ELR (cell line): ENCODE measurements at places on chromosomes 5 and 9.

DNA sequence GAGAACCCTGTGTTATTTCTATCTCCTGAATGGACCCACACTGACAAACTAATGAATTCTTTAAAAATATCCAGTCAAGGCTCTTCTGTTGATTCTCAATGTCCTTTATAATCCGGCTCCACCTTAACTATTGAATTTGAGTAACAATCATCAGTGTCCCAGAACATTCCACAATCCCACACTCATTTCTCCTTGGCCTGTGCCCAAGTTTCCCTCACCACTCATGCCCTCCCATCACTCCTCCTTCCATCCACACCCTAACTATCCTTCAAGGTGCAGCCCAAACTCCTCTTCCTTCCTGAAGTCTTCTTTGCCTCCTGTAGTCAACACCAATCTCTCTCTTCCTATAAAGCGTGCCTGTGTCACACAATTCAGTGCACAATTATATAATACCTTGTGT lies 106.1 kb downstream of the NUDT12 start:
- no peak for DNase-seq

GRCh38 chr9:17521100-17521855 lies 57.6 kb upstream of the SH3GL2 start:
- DNase-seq = no peak

GRCh38 chr5:69528035-69528434 lies 32.0 kb upstream of the GTF2H2C start:
- no peak for DNase-seq

- no peak for DNase-seq
Observed at GRCh38 chr5:38557308-38557710, 863 bp upstream of the LIFR start.

GRCh38 chr5:54658010-54658409 lies 140.5 kb downstream of the SNX18 start:
- peak; percentile 85 for DNase-seq

DNA sequence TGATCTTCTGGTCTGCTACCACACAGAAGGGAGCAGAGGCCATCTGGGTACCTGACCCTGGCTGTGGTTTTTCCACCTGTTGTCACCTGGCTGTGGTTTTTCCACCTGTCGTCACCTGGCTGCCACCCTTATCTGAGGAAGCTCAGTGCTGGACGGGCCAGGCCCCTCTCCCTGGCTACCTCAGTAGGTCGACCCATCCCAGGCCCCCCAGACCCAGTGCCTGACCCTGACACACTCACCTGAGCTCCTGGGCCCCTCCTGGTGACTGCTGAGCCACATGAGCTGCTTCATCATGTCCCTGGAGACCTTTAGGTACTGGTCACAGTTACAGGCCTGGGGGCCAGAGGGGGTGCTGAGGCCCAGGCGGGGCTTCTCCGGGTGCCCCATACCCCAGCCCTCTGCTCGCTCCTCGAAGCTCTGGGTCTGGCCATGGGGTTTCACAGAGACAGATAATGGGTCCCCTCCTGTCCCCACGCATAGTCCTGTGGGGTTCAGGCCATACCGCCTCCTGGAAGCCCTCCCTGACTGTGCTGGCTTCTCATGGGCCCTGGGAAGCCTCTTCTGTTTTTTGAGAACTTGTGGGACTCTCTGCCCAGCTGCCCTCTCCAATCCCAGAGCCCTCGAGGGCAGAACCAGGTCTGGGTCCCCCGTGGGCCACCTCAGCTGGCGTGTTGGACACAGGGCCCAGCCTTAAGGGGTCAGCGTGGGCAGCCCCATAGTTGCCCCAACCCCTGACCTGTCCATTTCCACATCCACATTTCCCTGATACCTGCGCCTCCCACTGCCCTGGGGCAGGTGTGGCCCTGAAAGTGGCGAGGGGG lies 7.5 kb upstream of the NRARP start:
- DNase-seq = no peak

- no peak for DNase-seq
Observed at GRCh38 chr5:59185757-59186385, 603.0 kb downstream of the RAB3C start.

DNA sequence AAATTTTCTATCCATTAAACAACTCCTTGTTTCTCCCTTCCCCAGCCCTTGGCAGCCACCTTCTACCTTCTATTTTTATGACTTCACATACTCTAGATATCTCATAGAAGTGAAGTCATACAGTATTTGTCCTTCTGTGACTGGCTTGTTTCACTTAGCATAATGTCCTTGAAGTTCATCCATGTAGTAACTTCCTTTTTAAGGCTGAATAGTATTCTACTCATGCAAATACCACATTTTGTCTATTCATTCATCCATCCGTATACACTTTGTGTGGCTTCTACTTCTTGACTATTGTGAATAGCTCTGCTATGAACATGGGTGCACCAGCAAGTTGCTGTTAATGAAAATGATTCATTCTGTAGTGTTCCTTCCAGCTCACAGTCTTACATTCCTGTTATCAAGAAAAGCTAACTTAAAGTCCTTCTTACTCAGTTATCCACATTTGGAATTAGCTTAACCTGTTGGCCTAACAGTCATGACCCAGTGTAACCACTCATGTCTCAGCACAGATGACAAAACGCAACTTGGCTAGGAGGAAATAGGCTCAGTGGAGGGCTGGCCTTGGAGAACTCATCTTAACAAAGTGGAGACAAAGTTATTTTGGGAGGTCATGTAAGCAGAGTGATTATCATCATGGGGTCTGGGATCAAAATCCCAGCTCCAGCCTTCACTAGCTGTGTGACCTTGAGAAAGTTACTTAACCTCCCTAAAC lies 129.7 kb upstream of the MAP3K1 start:
- DNase-seq = no peak

GRCh38 chr5:176889321-176890280 lies 9.5 kb downstream of the HK3 start:
- no peak for DNase-seq

DNA sequence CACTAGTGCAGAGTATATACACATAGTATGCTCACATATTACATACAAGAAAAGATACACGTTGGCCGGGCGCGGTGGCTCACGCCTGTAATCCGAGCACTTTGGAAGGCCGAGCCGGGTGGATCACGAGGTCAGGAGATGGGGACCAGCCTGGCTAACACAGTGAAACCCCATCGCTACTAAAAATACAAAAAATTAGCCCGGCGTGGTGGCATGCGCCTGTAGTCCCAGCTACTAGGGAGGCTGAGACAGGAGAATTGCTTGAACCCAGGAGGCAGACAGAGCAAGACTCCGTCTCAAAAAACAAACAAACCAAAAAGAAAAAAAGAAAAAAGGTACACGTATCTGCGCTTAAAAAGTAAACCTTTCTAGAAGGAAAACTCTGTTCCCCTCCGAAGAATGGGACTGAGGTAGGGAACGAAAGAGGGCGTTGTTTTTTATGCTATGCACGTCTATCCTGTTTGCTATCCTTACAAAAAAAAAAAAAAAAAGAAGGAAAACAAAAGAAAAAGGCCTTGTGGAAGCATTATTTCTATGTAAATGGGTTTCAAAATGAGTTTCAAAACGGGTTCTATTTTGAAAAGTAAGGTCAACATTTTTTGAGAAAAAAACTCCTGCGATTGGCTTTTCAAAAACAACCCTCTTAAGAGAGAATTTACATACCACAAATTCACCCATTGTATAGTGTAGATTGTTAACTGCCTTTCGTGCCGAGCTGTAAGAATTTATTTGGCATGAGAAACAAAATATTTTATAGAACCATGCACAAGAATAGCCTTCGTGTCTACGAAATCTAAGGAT lies 1.2 kb downstream of the AK3 start:
- DNase-seq = no peak

DNA sequence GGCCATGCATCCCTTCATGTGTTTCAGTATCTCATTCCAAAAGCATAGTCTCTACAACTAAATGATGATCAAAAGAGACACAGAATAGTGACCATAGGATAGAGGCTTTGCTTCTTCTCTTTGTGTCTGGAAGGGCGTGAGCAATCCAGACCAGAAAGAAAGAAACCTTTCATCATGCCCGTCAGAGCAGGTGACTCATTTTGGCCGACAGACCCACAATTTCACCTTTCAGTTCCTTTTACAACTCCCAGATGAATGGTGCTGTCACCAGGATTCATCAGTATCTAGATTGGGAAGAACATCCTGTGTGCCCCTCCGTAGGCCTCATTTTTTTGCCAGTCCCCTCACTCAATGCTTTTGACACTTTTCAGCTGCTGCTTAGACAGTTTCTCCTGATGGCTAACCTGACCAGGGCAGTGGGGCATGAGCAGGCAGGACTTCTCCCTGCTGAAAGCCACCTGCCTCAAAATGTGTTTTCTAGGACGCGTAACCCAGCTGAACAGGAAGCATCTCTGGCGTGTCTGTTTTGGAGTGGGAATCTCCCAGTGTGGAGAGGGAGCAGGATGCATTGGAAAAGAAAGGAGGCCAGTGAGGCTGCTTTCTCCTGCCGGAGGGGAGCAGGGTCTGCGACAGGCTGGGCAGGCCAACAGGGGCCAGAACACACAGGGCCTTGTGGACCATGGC lies 21.2 kb downstream of the ABLIM3 start:
- DNase-seq = peak; percentile 85

DNA sequence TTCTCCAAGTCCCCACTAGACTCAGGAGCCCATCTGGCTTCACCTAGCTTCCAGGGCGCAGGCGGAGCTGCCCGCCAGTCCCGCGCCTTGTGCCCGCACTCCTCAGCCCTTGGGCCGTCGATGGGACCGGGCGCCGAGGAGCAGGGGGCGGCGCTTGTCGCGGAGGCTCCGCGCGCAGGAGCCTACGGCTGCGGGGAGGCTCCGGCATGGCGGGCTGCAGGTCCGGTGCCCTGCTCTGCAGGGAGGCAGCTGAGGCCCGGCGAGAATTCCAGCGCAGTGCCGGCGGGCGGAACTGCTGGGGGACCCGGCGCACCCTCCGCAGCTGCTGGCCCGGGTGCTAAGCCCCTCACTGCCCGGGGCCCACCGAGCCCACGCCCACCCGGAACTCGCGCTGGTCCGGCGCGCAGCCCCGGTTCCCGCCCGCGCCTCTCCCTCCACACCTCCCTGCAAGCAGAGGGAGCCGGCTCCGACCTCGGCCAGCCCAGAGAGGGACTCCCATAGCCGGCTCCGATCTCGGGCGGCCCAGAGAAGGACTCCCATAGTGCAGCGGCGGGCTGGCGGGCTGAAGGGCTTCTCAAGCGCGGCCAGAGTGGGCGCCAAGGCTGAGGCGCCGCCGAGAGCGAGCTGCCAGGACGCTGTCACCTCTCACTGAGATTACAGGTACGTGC lies 78.1 kb upstream of the PJA2 start:
- DNase-seq = no peak
